ENCODE measurements at places on chromosomes 5 and 9.

DNA sequence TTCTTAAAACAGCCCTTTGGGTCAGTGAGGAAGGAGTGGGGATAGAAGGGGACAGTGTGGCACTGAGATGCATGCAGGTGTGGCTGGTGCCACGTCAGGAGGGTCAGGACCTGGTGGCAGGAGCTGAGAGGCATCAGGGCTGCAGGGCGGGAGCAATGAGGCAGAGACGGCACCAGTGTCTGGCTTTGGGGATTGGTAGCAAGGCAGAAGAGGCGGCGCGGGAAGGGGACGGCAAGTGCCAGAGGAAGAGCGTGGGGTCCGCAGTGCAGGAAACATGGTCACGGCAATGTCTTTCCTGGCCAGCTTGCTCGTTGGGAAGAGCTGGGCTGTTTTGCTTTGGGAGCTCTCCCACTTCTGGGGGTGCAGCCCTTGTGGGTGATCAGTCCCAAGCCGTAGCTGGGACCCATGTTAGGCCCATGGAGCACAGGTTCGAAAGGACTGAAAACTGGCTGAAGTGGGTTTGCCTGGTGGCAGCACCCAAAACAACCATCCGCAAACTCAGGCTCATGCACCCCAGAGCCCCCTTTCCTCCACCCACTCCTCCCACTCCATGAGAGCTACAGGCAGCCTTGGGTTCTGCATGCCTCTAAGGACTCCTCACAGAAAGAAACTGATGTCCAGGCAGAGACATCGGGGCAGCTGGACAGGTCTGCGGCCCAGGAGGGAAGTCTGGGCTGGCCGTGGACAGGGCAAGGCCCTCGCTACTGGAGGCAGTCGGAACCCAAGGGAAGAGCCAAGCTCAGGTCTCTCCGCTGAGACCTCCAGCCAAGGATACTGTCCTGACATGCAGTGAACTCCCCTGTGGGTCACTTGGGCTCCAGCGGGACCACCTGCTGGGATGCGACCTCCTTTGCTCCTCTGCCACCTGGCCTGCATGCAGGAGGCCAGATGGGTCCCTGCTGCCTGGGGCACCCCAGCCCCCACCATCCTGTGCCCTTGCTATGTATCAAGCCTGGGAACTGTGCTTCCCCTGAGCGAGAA, 104.4 kb downstream of the ZNF354C start:
- DNase-seq: no peak

- peak; percentile 75 for DNase-seq
These were observed 14.1 kb downstream of the CAPSL start for GRCh38 chr5:35924122-35924949.

DNA sequence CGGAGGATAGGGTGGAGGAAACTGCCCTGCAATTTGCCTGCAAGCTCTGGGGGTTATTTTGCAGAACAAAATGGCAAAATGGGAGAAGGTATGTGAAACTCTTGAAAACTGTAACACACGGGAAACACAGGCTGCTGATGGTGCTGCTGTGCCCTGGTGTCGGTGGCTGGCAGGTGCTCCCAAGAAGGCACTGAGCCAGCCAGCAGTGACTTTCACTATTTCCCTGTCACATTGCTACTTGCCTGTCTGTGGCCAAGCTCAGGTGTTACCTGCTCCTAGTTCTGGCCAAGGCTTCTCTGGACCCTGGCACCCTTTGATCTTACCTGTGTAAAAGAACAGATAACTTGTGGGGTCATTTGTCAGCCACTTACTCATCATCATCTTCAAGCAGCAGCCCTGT, 102.2 kb downstream of the CMYA5 start:
- DNase-seq: no peak

GRCh38 chr5:167786871-167787578, 504.4 kb upstream of the WWC1 start:
- no peak for DNase-seq

DNA sequence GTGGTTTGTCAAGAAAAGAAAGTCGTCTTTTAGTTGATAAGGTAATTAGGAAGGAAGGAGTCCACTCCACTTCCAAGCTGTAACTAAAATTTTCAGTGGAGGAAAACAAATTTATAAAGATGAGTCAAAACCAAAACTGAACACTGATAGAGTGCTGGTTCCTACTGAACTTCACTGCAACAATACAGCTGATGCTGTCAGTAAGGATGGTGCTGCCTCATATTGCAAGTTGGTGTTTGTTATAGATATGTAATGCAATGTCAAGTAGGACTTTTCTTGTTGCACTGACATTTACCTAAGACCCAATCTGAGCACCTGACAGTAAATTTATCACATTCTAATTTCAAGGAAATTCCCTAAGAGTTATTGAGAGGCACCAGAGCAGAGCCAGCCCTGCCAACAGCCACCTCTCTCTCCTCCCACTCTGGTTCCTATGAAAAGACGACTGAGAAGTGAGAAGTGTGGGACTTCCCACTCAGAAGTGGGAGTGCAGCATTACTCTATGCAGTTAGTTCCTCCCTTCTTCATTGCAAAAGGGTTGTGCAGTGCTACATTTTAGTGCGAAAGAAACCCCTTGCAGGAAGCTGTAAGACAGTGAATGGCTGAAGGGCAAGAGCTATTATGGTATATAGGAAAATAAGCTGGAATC, 350.8 kb downstream of the NFIB start:
- DNase-seq: no peak

GRCh38 chr5:110050640-110051345, 361.1 kb downstream of the MAN2A1 start:
- no peak for DNase-seq

- DNase-seq: no peak
These were observed 291.2 kb upstream of the DMRT1 start for GRCh38 chr9:550333-550732.

DNA sequence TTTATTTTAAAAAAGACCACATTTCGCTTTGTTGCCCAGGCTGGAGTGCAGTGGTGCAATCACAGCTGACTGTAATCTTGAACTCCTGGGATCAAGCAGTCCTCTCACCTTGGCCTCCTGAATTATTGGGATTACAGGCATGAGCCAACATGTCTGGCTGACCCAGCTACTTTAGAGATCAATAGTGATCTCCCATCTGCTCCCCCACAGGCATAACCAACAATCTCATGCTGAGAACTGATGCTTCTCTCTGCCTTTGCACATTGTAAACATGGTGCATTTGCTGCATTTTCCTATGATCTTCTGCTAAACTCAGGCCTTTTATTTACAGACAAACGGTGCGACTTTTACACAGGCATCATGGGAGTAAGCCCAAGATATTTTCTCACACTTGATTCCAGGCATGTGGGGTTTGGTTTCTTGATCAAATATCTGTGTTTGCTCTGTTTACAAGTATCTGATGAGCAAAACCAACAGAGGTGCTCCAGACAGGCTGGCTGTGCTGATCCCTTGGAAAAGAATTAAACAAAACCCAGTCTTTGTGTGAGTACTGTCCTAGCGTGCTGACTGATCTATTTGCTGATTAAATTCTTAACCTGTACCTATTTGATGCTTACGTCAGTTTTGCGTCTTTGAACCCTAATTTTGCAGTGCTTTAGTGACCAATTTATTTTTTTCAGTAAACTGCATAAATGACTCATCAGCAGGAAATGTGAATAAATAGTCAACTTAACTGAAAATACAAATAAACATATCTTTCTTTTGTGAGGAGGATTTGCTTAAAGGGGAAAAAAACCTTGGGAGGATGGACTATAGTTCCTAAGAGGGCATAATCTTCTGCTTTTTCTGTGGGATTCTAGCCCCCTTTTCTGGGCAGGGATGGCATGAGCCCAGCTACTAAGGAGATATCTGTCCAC, 191.7 kb upstream of the NR3C1 start:
- peak; percentile 21 for DNase-seq

- DNase-seq: no peak
These were observed 214.4 kb upstream of the PAPPA start for GRCh38 chr9:115939065-115939765.

- no peak for DNase-seq
These were observed 249.6 kb downstream of the PIK3R1 start for GRCh38 chr5:68465133-68465532.

- peak; percentile 75 for DNase-seq
These were observed 2.8 kb upstream of the ADAMTS12 start for GRCh38 chr5:33894566-33894965.

DNA sequence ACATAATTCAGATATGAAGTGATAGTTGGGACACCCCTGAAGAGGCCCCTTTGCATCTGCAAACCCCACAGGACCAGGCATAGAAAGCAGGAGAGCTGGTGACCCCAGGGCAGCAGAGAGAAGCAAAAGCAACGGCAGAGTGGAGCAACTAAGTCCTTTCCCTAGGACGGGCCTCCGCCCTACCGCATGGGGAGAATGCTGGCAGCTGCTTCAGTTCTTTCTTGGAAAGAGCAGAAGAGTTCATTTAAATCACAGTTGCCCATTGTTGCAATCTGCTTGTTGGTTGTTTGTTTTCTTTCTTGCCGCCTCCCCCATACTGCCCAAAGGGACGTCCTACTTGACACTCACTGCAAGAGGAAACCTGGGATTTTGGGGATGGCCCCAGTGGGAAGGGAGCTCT, 126.2 kb downstream of the ADAMTS16 start:
- DNase-seq: no peak

DNA sequence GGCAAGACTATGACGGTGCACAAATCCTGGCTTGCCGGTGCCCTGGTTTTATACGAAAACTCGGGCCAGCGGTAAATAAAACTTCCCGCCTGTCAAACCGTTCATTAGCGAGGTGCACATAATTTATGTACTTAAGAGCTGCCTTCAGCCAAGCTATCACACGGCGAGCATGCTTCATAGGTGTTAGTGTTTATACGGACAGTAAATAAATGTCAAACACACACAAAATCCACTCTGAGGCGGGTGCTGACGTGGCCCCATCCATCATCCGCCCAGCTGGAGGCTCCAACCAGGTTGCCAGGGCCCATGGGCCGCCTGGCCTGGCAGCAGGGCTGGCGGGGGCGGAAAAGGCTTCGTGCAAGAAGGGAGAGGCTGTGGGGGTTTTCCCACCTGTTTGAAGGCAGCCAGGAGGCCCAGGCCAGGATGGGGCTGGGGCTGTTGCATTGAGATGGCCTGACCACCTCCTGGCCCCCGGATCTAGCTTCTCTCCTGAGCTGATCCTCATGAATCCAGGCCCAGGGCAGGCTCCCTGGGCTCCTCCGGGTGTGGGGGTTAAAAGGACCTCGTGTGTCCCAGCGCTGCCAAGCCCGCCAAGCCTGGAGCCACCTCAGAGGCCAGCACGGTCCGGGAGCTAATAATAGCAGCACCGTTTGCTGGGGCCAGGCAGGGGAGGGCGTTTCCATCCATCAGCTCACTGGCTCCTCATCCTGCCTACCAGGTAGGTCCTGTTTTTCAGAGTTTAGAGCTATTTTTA, 43.2 kb downstream of the BARX1 start:
- no peak for DNase-seq

GRCh38 chr5:94420885-94421284, 197.5 kb downstream of the KIAA0825 start:
- no peak for DNase-seq

DNA sequence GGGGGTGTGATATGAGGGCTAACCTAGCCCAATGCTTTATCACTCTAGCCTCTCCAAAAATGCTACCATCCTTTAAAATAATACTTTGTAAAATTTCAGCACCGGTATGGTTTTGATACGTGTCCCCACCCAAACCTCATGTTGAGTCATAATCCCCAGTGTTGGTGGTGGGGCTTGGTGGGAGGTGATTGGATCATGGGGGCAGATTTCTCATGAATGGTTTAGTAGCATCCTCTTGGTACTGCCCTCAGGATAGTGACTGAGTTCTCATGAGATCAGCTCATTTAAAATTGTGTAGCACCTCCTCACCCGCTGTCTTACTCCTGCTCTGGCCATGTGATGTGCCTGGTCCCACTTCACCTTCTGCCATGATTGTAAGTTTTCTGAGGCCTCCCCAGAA, 35.0 kb upstream of the ANKH start:
- DNase-seq: no peak

DNA sequence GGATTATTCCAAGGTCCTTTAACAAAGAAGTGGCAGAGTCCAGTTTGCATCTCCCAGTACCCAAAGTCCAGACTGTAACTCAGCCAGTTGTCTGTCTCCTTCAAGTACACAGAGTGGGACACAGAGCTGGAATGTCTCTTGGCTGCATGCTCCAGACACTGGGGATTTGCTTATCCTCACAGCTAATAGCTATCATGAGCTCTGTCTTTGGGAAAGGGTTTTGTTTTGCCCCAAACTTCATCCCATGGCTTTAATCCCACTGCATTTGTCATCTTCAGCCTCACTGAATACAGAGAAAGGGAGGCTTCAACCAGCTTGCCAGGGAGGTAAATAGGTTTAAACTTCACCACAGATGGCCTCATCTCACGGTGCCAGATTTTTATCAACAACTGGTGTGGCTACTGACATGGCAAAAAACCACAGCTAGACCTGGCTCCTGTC, 412.2 kb upstream of the SLC24A2 start:
- peak; percentile 63 for DNase-seq

GRCh38 chr5:111902436-111902835, 145.4 kb upstream of the NREP start:
- DNase-seq: no peak

- no peak for DNase-seq
These were observed 1.1 kb upstream of the ANKDD1B start for GRCh38 chr5:75610201-75610600.

Measured in astrocyte of the hippocampus (primary cell).